ENCODE measurements at places on chromosomes 2 and 18.

DNA sequence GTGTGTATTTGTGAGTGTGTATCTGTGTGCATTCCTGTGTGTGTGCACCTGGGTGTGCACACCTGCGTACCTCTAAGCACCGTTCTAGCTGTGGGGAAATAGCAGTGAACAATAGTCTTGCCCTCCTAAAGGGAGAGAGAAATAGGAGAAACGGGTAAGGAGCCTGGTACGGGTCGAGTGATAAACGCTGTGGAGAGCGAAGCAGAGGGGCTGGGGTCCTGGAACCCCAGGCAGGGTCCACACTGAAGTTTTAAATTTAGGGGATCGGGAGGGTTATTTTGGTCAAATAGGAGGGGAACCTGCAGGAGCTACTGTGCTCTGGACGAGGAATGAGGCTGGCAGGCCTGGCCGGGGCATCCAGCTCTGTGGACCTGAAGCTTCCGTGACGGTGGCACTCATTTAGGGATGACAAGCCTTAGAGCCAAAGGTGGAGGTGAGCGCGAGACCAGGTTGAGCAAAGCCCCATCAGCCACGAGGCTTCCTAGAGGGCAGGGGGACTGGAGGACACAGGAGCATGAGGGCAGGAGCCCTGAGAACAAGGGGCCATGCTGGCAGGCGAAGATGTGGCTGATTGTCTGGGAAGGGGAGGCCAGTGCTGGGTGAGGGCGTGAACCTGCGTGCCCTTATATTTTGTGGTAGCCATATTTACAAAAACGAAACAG lies 188.0 kb downstream of the RTP5 start:
- peak; percentile 48 for DNase-seq

DNA sequence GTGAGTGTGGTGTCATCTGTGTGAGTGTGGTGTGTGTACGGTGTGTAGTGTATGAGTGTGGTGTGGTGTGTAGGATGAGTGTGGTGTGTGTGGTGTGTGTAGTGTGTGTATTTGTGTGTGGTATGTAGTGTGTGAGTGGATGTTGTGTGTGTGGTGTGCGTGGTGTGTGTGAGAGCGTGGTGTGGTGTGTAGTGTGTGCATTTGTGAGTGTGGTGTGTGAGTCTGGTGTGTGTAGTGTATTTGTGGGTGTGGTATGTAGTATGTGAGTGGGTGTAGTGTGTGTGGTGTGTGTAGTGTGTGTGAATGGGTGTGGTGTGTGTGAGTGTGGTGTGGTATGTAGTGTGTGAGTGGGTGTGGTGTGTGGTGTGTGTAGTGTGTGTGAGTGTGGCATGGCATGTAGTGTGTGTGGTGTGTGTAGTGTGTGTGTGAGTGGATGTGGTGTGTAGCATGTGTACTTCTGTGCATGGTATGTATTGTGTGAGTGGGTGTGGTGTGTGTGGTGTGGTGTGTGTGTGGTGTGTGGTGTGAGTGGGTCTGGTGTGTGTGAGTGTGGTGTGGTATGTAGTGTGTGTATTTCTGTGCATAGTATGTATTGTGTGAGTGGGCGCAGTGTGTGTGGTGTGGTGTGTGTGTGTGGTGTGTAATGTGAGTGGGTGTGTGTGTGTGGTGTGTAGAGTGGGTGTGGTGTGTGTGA lies 227.8 kb downstream of the BCL2 start:
- DNase-seq, result no peak

DNA sequence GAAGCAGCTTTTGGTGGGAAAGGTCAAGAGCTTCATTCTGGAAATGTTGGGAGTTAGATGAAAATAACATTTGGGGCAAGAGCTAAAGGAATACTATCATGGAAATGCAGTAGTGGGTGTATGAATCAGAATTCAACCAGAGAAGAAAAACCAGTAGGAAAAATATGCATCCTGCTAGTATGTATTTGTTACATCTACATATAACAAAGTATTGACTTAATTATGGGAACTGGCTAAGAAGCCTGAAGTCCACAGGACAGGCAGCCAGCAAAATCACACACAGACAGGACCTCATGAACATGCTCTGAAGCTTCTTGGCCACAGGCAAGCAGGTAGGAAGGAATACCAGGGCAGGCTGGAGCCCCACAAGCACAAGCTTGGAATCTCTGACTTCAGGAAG lies 185.8 kb downstream of the FBXO15 start:
- no peak for DNase-seq

- no peak for DNase-seq
Measured at GRCh38 chr2:4110273-4110672, 406.9 kb downstream of the DCDC2C start.

- peak; percentile 71 for DNase-seq
Measured at GRCh38 chr2:224039080-224039769, at the start of gene SERPINE2. TSS of gene SERPINE2 (minus strand) at chr2:224039286. CDS start at chr2:224001900, 37,386 bp downstream.

DNA sequence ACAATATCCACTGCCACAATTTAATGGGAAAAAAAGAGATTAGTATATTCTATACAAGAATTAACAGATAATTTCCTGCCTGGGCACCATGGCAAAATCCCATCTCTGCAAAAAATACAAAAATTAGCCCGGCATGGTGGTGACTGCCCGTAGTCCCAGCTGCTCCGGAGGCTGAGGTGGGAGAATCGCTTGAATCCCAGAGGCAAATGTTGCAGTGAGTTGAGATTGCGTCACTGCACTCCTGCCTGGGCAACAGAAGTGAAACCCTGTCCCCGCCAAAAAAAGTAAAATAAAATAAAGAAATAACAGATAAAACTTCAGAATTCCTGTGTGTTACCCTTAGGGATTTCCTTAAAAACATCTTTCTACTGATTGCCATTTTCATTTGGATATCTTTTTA lies 1194.8 kb upstream of the PIK3C3 start:
- DNase-seq, result no peak

- DNase-seq, result peak; percentile 73
Measured at GRCh38 chr18:11259469-11260150, 110.2 kb upstream of the PIEZO2 start.

DNA sequence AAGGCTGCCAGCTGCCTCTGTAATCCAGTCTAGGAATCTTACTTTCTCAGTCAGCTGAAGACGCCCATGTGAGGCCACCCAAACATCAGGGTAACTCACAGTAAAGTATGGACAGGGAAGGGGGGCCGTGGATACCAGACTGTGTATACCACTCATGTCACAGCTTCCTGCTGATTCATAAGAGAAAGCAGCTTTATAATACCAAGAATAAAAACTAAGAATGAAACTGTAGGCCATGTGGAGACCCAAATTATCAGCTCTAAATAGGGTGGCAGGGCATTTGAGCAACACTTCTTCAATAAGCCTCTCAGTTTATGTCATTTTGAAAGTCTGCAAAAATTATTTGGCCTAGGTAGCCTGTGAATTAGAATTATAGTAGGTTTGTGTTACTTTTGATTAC lies 115.0 kb upstream of the CDCA7 start:
- DNase-seq, result no peak

DNA sequence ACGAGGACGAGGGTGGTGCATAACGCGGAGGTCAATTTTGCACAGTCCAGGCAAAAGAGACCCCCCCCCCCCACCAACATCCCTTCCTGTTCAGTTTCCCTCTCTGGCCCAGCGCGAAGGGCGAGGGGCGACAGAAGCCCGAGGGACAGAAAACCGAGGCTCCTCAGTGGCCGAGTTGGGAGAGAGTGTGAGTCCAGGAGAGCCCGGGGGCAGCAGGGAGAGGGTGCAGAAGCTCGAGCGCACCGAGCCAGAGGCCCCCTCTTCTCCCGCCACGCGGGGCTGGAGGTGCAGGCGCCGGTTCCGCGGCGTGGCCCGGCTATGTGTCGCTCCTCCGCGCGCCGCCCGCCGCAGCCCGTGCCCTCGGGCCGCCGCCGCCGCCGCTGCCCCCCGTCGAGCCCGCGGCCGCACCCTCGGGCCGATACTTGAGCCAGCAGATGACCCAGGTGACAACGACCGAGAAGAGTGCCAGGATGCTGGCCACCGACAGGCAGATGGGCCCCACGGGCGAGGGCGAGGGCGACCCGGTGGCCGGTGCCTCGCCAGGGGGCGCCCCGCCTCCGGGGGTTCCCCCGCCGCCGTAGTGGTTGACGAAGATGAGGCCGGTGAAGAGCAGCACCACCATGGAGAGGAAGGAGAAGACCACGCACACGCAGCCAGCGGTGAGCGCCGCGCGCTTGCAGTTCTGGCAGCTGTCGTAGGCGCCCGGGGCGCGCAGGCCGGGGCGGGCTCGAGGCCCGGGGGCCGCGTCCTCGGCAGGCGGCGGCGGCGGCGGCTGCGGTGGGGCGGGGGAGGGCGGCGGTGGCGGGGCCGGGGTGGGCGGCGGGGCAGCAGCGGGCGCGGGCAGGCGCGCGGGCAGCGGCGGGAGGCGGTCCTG lies 20.2 kb upstream of the PAX3 start:
- DNase-seq, result no peak

DNA sequence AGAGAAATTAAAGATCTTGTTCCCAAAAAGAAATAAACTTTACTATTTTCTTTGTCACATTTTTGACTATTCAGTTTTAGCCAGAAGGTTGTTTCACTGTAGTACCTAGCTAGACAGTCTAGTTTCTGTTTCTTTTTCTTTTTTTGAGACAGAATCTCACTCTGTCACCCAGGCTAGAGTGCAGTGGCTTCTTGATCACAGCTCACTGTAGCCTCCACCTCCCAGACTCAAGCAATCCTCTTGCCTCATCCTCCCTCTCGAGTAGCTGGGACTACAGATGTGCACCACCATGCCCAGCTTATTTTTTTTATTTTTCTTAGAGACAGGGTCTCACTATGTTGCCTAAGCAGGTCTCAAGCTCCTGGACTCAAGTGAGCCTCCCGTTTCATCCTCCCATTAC lies 2.2 kb downstream of the RBM45 start:
- DNase-seq, result no peak

GRCh38 chr18:43932140-43932539 lies 654.9 kb upstream of the SYT4 start:
- DNase-seq, result no peak

DNA sequence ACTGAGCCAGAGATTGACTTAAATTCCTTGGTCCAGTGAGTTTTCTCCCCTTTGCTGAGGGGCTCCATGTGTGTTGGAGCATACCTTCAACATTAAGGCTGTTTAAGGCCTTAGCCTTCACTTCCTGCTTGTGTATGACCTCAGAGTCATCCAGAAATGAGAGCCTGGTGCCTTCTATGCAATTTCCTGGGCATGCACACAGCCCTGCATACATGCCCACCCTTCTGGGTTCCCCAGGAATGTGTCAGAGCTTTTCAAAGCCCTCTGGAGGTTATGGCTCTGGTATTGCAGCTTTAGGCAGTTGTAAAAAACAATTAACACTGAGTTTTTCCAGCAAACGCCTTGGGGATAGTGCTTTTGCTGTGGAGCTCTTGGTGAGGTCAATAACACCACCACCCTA lies 16.7 kb downstream of the IL1R1 start:
- no peak for DNase-seq

- no peak for DNase-seq
Measured at GRCh38 chr2:222842491-222843174, 18.2 kb upstream of the ACSL3 start.

GRCh38 chr2:179664972-179665812 lies 196.2 kb downstream of the ZNF385B start:
- no peak for DNase-seq

GRCh38 chr2:131023758-131024157 lies 69.5 kb downstream of the FAM168B start:
- no peak for DNase-seq

DNA sequence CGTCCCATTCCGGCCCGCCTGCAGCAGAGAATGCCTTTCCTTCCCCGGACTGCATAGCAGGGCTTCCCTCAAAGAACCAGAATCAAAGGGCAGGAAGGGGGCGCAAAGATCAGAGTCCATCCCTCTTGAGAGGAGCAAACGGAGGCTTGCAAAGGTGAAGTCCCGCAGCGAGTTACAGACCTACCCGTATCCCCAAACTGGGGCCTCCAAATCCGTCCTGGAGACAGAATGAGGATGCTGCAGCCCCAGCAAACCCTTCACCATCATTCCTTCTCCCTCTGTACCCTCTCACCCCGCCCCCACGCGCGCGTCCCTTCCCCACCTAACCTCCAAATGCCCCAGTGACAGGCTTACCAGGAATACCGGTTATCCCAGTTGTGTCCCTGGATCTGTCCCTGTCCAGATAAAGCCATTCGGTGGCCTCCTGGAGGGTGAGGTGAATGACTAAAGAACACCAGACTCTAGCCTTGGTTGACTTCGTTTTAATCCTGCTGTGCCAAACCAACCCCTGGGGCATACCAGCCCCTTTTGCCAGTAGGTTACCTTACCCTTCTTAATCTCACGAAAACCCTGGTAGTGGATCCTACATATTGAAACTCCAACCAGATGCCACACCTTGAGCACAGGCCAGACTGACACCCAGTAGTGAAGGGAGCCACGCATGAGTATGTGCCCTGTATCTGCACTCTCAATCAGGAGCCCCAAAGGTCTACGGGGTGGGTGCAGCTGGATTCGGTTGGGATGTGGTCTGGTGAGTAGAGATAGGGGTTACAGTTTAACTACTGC lies 961 bp upstream of the SLC40A1 start:
- DNase-seq, result peak; percentile 70

DNA sequence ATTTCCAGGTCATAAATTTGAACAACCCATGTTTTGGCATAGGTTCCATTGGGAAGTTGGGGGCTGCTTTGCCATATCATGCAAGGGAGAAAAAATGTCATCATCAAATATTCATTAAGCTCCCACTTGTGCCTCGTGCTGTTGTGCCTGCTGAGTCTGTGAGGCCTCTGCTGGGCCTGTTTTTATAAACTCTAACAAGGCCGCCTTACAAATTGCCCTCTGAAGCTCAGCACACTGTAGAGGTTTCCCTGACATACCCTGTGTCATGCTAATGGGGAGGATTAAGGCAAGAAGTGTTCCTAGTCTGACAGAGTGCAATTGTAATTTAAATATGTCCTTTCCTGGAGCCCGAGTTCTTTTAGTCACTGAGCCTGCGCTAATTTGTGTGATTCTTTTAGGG lies 17.6 kb downstream of the OSBPL6 start:
- DNase-seq, result no peak

DNA sequence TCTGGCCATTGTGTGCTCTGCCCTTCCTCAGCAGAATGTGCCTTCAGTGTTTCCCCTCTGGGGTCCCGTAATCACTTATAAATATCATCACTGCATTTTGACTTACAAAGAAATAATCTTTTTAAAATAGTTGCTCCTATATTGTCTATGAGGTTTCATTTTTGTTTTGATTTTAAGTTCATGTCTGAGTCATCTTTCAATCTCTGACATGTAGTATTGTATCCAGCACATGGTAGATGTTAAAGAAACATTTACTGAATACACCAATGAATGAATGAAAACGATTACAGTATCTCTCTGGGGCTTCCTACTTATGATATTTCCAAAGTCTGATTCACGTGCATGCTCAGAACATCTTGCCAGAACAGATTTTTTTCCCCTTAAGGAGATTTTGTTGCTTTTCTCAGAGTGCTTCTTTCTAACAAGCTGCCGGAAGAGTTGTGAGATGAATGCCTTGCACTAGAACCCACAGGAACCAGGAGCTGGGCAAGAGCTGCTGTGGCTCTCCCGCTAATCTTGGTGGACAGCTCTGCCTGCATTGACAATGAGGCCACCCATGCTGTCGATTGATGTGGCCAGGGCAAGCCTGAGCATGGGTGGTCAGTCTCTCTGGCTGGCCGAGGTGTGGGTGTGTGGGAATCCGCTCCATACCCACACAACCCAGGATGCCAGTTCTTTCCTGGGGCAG lies 199.4 kb downstream of the CYRIA start:
- no peak for DNase-seq

GRCh38 chr2:39834426-39834825 lies 55.4 kb upstream of the THUMPD2 start:
- DNase-seq, result no peak
